ENCODE measurements at places on chromosomes 2 and 18.
A peak's percentile ranks its signal among the peaks of the same experiment; 100 is the strongest.

DNA sequence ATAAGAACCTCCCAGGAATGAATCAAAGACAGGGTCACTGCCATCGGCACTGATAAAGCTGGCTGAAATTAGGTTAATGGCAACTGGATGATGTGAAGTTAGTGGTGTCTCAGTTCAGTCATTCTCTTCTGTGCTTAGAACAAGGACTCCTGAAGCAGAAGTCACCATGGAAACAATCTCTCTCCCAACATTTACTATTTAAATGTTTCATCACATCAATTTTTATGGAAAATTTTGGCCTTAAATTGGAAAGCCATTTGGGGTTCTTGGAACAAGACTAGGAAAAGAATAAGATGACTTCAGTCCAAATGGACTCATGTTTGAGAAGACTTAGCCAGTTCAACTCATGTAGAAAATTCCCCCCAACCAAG is 15.5 kb upstream of the ARL5A start:
- DNase-seq = no peak

DNA sequence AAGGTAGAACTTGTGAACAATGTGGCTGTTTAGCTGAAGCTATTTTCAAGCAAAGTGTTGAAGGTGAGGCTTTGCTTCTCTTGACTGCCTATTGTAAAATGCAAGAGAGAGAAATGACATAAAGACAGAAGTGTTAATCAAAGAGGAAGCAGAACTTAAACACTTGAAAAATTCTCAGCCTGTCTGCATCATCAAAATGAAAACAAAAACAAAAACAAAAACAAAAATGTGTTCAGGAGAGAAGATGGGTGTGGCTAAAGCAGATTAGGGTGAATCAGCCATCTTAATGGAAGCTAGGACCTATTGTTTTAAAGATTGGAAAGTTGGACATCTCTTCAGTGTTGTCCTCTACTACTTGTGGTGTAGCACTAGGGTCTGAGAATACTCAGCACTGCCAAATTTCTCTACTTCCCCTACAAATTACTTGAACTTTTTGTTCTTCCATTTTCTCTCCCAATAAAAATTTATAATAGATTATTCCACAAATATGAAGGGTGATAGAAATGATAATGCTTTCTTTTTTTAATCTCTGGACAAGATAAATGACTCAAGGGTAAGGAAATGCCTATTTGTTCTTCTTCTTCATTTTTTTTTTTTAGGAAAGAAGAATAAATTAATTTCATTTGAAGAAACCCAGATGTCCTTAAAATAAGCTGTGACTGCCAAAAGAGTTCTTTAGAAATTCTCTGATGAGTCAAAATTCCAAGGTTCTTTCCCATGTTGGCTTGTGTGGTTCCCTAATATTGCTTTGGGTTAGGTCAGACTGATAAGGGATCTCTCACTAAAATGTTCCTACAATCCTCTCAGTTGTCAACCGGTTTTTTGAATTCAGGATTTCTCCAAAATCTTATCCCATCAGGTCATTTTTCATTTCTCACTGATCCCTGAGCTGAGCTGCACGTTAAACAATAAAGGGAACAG is 571.2 kb upstream of the ZEB2 start:
- no peak for DNase-seq

- DNase-seq = no peak
Measured at GRCh38 chr2:232524771-232525170, 1.2 kb upstream of the CHRND start.

DNA sequence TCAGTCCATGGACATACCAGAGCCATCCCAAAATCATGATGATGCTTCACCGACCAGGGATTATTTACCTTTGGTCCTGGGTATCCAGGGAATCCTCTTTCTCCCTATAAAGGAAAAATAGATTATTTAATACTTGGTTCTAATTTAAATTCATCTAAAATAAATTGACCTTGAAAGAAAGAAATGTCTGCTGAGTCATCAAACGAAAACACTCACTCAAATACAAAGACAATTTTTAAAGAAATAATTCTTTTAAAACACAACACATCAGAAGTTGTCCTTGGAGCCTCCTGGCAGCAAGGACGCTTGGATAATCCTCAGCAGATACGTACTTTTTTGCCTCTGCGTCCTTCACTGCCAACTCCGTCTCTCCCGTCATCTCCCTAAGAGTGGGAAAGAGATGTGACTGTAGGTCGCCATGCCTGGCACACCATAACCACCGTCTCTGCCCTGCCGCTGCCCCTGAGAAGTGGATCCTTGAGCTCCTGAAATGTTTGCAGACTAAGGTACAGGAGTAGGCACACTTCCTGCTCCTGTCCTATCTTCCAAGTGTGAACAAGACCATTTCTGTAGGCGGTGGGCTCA is 65.6 kb downstream of the COL6A3 start:
- no peak for DNase-seq

DNA sequence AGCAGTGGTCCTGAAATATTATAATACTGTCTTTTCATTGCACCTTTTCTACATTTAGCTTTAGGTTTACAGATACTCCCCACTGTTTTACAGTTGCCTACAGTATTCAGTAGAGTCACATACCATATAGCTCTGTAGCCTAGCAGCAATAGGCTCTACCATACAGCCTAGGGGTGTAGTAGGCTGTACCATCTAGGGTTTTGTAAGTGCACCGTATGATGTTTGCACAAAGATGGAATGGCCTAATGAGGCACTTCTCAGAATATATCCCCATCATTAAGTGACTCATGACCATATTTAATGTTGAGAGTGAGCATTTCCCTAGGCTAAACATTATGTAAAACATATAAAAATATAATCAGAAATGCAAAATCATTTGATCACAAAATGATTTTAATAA is 511.3 kb upstream of the RAB12 start:
- DNase-seq = no peak

DNA sequence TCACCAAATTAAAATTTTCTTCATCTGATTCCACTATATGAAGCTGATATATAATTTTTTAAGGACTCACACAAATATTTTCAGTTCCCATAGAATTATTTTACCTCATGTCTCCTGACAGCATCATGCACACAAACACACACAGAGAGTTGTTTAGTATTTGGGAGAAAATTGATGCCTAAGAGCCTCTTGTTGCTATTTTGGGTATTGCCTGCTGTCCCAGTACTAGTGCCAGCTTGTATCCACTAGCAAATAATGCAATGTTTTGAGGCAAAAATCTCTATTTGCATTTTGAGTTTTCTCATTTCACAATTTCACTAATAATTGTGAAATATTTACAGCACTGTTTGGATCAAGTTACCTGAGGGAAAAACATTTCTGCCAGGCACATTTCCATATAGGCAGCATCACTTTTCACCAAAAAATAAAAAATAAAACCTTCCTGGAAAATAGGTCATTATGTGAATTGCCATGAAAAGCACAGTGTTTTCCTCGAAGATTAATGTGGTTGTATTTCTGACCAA is 328.2 kb downstream of the KCNJ3 start:
- no peak for DNase-seq

- no peak for DNase-seq
Measured at GRCh38 chr2:12587729-12588522, 128.8 kb upstream of the TRIB2 start.

DNA sequence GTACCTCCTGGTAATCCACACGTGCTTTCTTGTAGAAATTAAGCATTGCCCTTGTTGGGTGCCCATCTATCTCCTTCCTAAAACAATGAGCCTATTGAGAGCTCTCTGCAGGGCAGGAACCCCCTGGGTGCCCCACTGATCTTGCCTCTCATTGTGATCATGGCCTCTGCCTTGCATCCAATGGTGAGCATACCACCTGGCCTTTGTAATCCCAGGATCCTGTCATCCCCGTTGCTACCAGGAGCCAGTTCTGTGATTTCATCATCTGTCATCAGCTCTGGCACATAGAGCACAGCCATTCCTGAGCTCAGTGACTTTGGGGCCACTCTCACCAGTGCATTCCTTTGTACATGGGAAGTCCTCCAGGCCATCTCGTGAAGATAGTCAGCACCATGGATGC is 381.0 kb upstream of the ID2 start:
- DNase-seq = no peak

DNA sequence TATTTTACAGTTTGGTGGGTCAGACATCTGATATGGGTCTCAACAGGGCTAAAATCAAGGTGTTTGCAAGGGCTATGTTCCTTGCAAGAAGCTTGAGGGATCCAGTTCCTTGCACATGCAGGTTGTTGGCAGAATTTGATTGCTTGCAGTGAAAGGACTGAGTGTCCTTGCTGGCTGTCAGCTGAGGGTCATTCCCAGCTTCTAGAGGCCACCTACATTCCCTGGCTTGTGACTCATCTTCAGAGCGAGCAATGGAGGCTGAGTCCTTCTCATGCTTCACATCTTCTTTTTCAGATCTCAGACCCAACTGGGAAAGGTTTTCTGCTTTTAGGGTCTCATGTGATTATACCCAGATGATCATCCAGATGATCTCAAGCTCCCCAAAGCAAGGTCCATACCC is 12.4 kb downstream of the MEX3C start:
- no peak for DNase-seq

DNA sequence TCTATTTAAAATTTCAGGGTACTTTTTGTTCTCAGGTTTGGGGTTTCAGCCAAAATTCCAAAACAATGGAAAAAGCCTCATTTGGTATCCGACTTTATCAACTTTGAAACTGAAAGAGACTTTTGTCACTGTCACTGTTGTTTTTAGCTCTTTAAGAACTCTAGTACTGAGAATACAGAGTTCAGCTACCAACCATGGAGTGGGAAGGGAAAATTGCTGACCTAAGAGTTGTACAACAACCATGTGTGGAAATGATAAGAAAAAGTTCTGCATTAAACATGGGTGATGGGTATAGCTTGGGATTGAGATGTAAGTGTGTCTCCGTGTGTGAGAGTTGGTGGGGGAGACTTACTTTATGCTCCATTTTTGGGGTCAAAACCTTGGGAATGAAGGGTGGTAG is 206.6 kb upstream of the LRATD1 start:
- no peak for DNase-seq

GRCh38 chr2:165192729-165193128 is 11.1 kb downstream of the SCN3A start:
- no peak for DNase-seq

DNA sequence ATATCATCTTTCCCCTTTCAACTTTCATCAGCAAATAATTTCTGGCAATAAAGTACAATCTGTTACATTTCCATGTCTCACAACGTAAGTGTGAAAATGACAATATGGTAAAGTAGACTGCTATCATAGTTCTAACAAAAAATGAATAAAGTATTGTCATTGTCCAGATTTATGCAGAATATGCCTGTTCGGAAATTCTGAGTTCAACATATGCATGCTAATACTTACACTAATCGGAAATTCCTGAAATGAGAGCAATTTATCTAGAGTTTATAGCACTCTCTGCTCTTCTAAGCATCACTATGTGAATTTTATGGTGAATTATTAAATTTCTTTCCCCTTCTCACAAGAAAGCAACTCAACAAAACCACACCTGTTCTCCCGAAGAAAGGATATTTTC is 8.1 kb downstream of the CWC22 start:
- no peak for DNase-seq

GRCh38 chr18:24831871-24832665 is 371.6 kb downstream of the HRH4 start:
- no peak for DNase-seq

DNA sequence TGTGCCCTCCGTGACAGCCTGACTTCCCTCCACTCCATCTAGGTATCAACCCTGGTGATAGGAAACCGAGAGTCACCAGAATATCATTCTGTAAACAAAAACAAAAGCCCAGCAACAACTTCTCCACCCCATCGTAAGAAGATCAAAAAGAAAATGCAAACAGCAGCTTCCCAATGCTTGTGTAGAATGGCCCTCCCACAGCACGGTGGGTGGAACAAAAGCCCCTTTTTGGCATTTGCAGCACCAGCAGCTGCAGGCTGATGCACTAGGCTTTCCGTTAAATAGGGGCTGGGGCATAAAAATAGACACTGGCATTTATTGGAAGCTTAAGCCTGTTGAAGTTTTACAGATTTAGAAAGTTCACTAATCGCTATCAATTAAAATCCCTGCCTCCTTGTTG is 513.0 kb downstream of the GALR1 start:
- DNase-seq = no peak

DNA sequence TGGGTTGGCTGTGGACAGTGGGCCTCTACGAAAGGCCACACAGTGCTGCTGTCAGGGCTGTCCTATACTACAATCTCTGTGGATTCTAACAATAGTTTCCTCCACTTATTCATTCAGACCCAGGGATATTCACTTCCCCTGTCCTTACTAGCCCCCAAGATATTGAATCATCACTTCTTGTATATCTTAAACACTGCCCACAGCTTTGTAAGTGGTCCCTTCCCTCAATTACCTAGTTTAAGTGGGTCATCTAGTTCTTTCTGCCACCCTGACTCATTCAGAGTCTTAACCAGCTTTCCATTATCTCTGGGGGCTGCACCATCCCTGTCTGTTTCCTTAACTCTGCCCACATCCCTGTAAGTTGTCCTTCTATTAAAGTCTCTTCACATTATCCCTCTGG is 69.2 kb downstream of the CD28 start:
- no peak for DNase-seq

DNA sequence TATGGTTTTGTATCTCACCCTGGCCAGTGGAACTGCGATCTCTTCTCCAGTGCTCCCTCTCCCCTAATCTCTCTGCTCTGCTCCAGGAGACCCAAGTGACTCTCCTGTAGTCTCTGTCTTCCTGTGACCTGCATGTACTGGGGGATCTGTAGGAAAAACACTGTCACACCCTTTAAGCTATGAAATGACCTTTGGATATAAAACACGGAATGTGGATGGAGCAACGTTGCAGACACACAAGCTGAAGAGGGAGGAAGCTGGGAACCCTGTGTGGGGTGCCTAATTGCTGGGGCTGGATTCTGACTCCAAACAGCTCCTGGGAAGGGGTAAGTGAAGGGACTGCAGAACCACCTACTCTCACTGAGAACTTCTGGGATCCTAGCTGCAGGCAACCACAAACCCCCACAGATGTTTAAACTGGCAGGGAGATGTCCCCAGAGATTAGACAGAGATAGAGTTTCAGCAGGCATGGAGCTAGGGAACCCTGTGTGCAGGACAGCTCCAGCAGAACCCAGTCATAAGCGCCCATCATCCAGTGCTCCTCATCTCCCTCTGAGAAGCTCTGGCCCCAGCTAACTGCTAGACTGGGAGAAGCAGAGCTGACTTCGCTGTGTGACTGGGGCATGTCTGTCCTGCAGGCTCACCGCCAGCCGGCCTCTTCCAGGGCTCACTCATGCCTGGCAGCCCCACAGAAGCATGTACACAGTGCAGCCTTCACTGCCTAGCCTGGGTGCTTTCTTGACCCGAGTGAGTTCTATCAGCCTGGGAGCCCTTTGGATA is 482.7 kb upstream of the SETBP1 start:
- no peak for DNase-seq

DNA sequence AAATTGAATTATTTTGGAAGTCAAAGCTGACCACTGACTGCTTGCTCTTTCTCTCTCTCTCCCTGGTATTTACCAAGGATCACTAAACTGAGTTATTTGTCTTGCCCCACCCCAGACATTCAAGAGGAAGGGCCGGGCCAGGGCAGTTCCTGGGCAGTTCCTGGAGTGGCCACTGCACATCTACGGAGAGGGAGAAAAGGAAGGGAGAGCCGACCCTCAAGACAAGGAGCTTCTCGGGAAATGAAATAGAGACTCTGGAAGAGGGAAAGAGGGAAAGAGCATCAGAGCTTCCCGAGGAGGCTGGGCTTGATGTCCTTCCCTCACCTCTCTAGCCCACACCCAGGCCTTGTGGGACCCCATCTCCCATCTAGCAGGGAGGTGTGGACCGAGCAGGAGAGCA is 83.1 kb downstream of the SEPTIN10 start:
- no peak for DNase-seq

GRCh38 chr2:178479275-178479616 is 846 bp upstream of the FKBP7 start:
- peak; percentile 16 for DNase-seq

GRCh38 chr2:96637385-96638143 is 548 bp downstream of the KANSL3 start:
- DNase-seq = no peak

- no peak for DNase-seq
Measured at GRCh38 chr2:151025816-151026215, 235.8 kb downstream of the RBM43 start.

Data from K562 (cell line).